ENCODE measurements at places on chromosomes 16 and 17.

GRCh38 chr16:85515830-85516397, 97.2 kb upstream of the GSE1 start:
- no peak for DNase-seq

GRCh38 chr16:79282806-79283205, 317.7 kb downstream of the MAF start:
- no peak for DNase-seq

GRCh38 chr17:37358098-37358829, 17.5 kb upstream of the C17orf78 start:
- peak; percentile 69 for DNase-seq

- no peak for DNase-seq
Observed at GRCh38 chr16:62568926-62569325, 532.7 kb upstream of the CDH8 start.

DNA sequence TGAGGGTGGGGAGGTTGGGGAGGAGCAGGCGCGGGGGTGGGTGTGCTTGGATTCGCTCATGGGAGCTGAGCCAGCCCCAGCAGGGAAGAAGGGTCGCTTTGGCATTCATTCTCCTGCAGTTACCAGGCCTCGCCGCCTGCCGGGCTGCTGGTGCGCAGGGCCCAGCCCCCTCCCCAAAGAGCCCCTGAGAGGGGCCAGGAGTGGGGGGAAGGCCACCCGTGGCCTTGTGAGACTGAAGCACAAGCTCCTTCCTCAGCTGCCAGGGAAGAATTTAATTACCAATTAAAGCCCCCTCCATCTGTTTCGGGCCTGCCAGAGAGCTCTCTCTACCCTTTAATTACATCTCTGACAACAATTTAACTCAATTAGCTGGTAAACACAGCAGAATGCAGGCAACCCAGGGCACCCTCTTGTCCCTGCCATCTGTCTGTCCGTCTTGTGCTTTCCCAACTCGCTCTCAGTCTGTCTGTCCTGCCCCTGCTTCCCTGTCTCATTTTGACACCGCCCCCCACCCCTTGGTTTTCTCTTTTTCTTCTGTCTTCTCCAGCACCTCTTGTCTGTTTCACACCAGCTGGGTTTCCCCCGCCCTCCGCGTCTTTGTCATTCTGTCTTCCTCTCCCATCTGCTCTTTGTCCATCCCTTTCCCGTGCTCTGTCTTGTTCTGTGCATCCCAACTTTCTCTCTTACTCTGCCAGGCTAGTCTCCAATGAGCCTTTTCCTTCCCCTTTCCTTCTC, 32.7 kb downstream of the CDK5RAP3 start:
- no peak for DNase-seq

DNA sequence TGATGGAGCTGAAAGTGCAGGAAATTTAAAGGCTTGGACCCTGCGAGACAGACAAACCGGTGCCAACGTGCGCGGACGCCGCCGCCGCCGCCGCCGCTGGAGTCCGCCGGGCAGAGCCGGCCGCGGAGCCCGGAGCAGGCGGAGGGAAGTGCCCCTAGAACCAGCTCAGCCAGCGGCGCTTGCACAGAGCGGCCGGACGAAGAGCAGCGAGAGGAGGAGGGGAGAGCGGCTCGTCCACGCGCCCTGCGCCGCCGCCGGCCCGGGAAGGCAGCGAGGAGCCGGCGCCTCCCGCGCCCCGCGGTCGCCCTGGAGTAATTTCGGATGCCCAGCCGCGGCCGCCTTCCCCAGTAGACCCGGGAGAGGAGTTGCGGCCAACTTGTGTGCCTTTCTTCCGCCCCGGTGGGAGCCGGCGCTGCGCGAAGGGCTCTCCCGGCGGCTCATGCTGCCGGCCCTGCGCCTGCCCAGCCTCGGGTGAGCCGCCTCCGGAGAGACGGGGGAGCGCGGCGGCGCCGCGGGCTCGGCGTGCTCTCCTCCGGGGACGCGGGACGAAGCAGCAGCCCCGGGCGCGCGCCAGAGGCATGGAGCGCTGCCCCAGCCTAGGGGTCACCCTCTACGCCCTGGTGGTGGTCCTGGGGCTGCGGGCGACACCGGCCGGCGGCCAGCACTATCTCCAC, at the start of gene NOG:
Gene NOG, plus strand, starts transcription at position 54 of the 674 bp plus-strand sequence. Its CDS starts 525 bp downstream, at position 579.
- peak; percentile 74 for DNase-seq

GRCh38 chr17:80872001-80872500, 119.6 kb upstream of the CHMP6 start:
- no peak for DNase-seq

- no peak for DNase-seq
Observed at GRCh38 chr16:63983401-63983800, 1138.5 kb downstream of the CDH11 start.

DNA sequence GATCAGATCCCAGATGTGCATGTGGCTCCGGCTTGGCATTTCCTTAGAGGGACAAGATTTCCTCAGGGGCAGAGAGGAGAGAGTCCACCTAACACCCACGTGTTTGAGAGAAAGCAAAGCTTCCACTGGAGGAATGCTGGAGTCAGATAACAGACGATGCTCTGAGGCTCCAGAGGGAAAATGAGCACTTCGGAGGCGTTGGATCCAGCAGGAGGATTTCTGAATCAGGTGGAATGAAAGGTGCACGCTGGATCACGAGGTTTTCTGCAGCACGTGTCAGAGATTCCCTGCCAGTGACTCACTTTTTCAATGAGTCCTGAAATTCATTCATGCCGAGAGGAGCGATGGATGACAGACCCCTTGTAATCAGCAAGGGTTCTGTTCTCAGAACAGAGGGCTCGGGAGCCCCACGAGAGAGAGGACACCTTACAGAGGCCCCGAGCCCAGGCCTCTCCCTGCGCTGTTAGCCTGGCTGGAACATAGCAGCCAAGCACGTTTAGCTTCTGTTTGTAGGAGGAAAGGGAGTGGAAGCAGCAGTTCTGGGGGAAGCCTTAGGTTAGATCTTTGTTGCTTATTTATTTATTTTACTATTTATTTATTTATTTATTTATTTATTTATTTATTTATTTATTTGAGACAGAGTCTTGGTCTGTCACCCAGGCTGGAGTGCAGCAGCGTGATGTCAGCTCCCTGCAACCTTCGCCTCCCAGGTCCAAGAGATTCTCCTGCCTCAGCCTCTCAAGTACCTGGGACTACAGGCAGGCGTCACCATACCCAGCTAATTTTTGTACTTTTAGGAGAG, 49.3 kb upstream of the JPH3 start:
- DNase-seq: no peak

GRCh38 chr16:51971184-51971583, 575.8 kb downstream of the TOX3 start:
- no peak for DNase-seq

DNA sequence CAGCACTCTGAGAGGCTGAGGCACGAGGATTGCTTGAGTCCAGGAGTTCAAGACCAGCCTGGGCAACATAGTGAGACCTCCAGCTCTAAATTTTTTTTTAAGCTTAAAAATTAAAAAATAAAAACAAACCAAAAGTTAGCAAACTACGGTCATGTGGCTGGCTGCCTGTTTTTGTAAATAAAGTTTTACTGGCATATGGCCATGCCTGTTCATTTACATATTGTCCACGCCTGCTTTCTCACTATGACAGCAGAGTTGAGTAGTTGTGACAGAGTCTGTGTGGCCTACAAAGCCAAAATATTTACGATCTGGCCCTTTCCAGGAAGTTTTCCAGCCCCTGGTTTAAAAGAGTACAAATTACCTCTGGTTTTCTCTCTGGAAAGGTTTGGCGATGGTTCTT, 3.3 kb downstream of the SLX4 start:
- no peak for DNase-seq

GRCh38 chr17:40850293-40850972, 16.6 kb downstream of the KRT12 start:
- DNase-seq: no peak

- DNase-seq: no peak
Observed at GRCh38 chr16:86142801-86143236, 243.9 kb downstream of the IRF8 start.

DNA sequence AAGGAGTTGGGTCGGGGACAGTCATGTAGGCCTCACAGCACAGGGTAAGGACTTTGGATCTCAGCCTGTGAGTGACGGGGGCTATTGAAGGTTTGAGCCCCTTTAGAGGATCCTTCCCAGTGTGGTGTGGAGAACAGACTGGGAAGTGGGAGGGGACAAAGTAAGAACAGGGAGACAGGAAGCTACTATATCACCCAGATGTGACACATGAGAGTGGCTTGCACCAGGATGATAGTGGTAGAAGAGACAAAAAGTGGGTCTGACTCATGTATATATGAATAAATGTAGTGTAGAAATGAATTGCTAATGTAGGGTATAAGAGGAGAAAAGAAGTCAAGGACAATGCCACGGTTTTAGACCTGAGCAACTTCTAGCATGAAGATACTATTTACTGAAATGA, 4.5 kb downstream of the NUP93 start:
- no peak for DNase-seq

GRCh38 chr17:81335773-81336157, 40.7 kb upstream of the SLC38A10 start:
- no peak for DNase-seq

DNA sequence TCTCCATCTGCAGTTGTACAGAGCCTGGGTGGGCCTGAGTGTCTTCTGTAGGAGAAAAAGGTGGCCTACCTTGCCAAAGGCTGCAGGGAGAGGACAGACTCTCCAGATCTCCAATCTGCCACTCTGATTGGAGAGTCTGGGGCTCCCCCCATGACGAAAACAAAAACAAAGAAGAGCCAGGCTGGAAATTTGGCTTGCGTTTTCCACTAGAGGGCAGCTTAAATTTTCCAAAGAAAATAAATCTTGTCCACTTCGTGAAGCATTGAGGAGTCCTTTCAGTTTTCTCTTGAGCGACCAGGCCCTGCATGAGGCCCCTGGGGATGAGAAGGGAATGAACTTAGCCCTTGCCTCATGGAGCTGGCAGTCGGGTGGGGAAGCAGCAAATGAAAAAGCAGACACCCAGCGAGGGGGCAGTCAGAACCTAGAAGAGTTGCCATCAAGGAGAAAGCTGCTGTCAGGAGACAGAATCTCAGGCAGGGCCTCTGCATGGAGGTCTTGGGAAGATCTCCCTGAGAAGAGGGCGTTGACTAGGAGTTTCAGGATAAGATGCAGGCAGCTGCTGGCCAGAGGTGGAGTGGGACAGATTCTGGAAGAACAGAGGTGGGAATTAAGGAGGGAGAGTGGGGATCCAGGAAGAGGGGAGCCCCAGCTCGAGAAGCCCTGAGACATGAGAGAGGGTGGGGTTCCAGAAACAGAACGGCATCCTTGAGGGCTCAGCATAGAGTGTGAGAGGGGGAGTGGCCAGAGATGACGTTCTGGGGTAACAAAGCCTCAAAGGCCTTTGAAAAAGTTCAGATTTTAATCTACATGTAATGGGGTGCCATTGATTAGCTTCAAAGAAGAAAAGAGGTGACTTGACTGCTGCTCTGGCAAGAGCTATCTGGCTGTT, 8.4 kb upstream of the SHCBP1 start:
- DNase-seq: no peak

DNA sequence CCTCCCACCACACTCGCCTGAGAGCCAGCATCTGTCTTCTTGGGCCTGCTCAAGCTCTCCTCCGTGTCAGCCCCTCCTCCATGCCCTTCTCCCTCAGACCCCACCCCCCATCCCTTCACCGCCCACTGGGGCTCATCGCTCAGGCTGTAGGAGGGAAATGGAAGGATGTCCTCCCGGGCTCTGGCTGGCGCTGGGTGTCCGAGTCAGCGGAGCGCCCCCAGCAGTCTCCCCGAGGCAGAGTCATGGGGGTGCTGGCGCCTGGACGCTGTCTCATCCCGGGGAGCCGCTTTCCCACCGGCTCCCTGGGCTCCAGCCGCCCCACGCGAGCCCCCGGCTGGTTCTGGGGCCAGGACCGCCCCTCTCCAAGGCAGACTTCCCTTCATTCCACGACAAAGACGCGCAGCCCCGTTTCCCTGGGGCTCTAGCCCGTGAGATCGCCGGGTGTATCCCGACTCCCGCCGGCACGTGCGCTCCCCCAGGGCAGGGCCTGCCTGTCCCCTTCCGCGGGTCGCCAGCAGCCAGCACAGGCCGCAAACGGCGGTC, 428 bp upstream of the ANTKMT start:
- DNase-seq: no peak

GRCh38 chr17:8430966-8431365, 4.7 kb upstream of the NDEL1 start:
- DNase-seq: no peak

DNA sequence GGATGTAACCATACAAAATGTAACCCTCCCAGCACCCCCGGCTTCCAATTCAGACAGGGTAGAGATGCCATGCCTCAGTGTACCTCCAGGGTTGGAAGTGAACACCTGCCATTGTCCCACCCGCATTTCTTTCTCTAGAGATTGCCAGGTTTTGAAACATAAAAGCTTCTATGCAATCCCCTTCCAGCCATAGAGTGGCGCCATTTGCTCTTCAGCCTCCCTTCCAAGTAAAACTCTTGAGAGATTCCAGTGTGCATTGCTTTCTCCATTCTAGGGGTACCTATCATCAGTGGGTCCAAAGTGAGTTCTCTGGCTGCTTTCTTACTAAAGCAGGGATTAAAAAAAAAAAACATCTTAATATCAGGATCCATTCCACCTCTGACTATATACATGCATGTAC, 133.1 kb upstream of the RPL38 start:
- DNase-seq: no peak

DNA sequence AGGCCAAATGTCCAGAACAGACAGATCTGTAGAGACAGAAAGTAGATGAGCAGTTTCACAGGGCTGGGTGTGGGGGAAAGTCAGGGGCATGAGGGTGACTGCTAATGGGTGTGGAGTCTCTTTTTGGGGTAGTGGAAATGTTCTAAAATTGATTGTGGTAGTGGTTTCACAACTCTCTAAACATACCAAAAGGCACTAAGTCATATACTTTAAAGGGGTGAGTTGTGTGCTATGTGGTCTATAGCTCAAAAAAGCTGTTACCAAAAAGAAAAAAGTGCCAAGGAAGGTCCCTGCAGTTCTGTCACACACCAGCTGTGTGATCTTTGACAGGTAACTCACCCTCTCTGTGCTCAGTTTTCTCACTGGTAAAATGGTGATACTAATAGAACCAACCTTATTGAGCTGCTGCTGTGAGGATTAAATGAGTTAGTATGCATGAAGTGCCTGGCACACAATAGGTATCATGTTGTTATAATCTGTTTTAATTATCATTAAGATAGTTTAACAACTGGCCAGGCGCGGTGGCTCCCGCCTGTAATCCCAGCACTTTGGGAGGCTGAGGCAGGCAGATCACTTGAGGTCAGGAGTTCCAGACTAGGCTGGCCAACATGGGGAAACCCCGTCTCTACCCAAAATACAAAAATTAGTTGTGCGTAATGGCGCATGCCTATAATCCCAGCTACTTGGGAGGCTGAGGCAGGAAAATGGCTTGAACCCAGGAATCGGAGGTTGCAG, 10.3 kb downstream of the ITGAX start:
- DNase-seq: no peak

- DNase-seq: no peak
Observed at GRCh38 chr17:2965621-2966595, 97.5 kb downstream of the OR1D5 start.

Data from stimulated activated effector memory CD8-positive, alpha-beta T cell treated with anti-CD3 and anti-CD28 coated beads, Interleukin-12 subunit alpha, Interleukin-12 subunit beta, amount 100 ng/mL, for 72 hours (primary cell).